ENCODE measurements at places on chromosomes 3 and 15. TPM values are rescaled to one million over a fixed set of nuclear protein-coding genes. Genes with fewer than 3 reads are reported as not detected.

The TMEM158 gene
- 6.0 TPM for polyA plus RNA-seq

The UCN2 gene
- polyA plus RNA-seq = not detected

The FRMD5 gene
- polyA plus RNA-seq = 14.7 TPM

The TIMMDC1 gene
- 238 TPM for polyA plus RNA-seq

The SPINK8 gene
- not detected for polyA plus RNA-seq

The RPS17 gene
- polyA plus RNA-seq = 540 TPM

The PRSS50 gene
- polyA plus RNA-seq = not detected

The TRIM59 gene
- polyA plus RNA-seq = 1.1 TPM

The SNTN gene
- 3.5 TPM for polyA plus RNA-seq

The ANKUB1 gene
- not detected for polyA plus RNA-seq

The PARL gene
- polyA plus RNA-seq = 42.5 TPM

The THAP10 gene
- 16.7 TPM for polyA plus RNA-seq

The CCR2 gene
- not detected for polyA plus RNA-seq
